ENCODE measurements at places on chromosomes 6 and 20.
A peak's percentile ranks its signal among the peaks of the same experiment; 100 is the strongest.

- DNase-seq = no peak
These were observed 1.5 kb downstream of the TTPAL start for GRCh38 chr20:44477151-44477550.

- DNase-seq = peak; percentile 63
These were observed 74.5 kb upstream of the TIAM2 start for GRCh38 chr6:154920495-154921200.

- DNase-seq = no peak
These were observed 90.7 kb downstream of the COL21A1 start for GRCh38 chr6:56156643-56157042.

- no peak for DNase-seq
These were observed 5.2 kb upstream of the ADRM1 start for GRCh38 chr20:62297449-62298227.

- no peak for DNase-seq
These were observed 128.9 kb downstream of the BACH2 start for GRCh38 chr6:90167514-90168379.

GRCh38 chr20:20755674-20756319, 43.4 kb upstream of the RALGAPA2 start:
- no peak for DNase-seq

DNA sequence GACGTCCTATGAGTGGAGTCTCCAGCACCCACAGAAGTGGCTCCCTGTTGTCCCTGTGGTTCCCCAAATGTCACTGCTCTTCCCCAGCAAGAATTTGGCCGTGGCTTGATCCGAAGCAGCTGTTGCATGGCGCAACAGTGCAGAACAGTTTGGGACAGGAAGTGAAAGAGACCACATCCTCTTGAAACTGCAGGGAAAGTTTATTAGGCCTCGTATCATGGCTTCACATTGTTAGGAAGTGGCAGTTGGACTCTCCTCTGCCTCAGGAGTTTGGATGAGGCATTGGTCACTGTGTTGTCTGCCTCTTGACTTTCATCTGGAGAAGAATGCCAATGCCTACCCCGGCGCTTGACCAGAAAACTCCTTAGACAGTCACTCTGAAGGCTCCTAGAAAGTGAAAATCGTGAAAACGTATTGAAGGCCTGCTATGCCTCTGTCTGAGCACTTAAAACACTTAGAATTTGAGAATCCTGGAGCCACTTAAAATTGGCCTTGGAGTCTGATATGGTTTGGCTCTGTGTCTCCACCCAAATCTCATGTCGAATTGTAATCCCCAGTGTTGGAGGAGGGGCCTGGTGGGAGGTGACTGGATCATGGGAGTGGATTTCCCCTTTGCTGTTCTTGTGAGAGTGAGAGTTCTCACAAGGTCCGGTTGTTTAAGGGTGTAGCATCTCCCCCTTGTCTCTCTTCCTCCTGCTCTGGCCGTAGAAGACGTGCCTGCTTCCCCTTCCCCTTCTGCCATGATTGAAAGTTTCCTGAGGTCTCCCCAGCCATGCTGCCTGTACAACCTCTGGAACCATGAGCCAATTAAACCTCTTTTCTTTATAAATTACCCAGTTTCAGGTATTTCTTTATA, 334.9 kb upstream of the JARID2 start:
- DNase-seq = no peak

DNA sequence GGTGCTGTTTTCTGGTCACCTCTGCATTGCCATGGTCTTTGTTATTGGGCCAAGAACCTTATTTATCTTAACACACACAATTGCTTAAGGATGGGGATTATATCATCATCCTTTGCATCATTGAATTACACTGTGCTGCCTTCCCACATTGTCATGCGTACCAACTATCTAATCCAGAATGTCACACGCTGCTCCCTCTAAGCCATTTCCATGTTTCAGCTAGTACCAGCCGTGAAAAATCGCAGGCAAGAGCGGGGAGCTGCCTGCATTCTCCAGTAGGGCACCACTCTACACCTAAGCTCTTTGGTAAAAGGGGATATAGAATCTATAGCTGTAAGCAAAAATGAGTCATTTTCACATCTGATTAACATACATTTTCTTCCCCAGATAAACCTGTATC, 277.0 kb downstream of the PRL start:
- no peak for DNase-seq

DNA sequence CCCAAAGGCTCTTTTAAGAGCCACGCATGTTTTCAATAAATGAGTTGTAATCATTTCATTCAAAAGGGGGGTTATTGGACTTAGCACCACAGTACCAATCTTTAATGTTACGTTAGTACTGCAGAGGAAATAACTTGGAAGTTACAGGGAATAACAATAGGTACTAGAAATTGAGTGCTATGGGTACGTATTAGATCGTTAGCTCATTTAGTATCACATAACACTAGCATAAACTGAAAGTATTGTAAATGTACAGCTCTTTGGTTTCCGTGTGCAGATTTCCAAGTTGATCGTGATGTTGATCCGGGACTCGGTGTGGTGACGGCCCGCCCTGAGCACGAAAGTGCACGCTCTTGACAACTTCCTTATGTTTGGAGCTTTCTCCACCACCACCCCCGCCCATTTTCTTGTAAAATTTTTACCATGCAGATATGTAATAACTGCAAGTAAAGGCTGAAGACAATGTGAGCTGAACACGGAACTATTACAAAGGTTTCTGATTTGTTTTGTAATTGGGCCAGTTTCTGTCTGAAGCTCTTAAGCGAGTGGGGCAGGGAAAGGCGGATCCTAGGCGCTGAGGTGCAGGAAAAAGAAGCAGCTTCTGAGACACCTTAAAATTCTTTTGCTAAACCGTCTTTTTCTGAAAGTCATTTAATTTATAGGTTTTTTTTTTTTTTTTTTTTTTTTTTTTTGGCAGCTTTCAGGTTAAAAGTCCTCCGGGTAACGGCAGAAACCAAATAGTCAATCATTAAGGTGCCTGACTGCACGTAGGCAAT, 71.5 kb downstream of the HFE start:
- peak; percentile 62 for DNase-seq

- no peak for DNase-seq
These were observed 202.2 kb downstream of the ATXN1 start for GRCh38 chr6:16559071-16559470.

All from astrocyte of the spinal cord (primary cell).